ENCODE measurements at places on chromosomes 1 and 21.
A peak's percentile ranks its signal among the peaks of the same experiment; 100 is the strongest.

GRCh38 chr1:159714529-159714928 is at the start of gene CRP:
TSS of gene CRP (minus strand) at chr1:159714589. CDS start at chr1:159714485, 104 bp downstream.
- DNase-seq = no peak

GRCh38 chr1:84973498-84974334 is 23.2 kb downstream of the MCOLN2 start:
- DNase-seq = no peak

- DNase-seq = no peak
Observed at GRCh38 chr1:38151399-38151798, 104.8 kb upstream of the POU3F1 start.

GRCh38 chr1:32971156-32971555 is 6.5 kb upstream of the RNF19B start:
- no peak for DNase-seq

DNA sequence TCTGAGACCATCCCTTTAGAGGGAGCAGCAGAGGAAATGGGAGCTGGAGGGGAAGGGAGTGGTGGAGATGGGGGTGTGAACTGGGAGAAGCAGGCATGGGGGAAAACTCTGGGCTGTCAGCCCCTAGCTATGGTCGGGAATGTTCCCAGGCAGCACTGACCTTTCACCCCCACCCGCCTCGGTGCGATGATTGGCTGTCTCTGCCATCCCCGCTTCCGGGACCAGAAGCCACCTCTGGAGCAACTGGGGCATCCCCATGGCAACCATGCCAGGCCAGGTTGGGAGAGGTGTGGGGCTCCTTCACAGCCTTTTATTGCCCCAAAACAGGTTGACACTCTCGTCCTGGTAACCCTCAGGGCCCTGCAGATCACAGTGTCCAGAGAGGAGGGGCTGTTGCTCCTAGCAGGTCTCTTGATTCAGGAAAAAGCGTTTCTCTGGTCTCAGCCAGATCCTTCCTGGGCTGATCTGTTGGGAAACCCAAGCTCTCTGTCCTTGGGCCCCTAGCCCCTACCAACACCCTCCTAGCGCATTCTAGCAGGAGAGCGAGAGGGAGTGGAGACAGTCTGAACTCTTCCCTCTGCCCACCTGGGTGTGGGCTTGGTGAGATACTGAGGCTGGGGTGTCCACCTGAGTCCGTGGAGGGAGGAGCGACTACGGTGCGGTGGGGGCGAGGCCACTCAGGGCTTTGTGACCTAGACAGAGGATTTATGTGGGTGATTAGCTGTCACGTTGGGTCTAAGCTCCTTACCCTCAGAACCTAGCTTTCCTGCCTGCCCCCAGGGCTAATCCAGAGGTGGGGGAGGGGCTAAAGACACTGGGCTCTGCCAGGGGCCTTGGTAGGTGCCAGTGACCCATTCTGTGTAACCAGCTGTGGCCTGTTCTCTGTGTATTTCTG is 12.2 kb upstream of the SLC6A9 start:
- no peak for DNase-seq

DNA sequence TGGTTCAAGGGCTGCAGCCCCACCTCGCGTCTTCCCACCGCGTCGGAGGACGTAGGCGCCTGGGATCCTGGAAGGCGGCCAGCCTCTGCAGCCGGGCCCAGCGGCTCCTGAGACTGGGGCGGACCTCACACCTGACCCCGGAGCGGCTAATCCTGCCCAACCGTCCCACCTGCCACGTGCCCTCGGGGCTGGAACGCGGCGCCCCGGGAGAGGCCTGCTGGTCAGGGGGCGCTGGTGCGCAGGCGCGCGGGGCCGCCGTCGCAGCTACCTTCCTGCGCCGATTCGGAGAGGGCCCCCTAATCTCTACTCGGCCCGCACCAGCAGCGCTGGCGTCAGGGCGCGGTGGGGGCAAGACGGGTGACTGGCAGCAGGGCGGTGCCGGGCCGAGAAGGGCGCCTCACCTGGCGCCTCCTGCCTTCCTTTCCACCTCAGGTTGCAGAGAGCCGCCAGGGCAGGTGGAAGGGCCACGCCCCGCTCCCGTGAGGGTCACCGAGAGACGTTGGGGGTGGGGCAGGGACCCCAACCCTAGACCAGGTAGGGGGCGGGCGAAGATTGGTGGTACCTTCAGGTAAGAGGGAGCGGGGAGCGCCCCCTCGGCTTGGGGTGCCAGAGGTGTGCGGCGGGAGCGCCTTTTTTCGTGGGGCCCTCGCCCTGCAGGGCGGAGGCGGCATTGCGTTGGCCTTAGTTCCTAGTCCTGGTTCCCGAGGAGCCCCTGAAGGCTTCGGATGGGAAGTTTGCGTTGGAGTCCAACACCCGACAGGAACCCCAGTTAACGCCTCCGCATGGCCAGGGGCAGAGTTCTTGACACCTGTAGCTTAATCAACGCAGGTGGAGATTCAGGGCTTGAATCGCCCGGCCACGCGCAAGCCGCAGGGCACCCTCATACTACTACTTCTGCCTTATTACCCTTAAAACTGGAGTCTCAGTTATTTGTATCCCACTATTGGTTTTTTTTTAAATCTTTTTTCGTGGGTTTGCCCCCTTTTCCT is at the start of gene TDRD5:
TDRD5 (plus strand) TSS at position 241 of the 989 bp plus-strand sequence. CDS start 784 bp downstream, outside the sequence.
- DNase-seq = no peak

DNA sequence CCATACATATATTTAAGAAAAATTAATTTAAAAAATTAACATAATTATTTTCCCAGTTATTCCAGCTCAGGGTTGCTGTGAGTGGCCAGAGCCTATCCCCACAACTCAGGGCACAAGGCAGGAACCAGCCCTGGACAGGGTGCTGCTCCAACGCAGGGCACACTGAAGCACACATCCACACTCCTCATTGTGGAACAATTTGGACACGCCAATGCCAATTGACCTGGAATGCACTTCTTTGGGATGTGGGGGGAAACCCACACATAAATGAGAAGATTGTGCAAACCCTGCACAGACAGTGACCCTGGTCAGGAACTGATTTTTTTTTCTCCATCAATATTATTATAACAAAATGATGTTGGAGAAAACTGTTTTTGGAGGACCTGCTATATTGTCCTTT is 23.4 kb downstream of the SAMSN1 start:
- DNase-seq = no peak

DNA sequence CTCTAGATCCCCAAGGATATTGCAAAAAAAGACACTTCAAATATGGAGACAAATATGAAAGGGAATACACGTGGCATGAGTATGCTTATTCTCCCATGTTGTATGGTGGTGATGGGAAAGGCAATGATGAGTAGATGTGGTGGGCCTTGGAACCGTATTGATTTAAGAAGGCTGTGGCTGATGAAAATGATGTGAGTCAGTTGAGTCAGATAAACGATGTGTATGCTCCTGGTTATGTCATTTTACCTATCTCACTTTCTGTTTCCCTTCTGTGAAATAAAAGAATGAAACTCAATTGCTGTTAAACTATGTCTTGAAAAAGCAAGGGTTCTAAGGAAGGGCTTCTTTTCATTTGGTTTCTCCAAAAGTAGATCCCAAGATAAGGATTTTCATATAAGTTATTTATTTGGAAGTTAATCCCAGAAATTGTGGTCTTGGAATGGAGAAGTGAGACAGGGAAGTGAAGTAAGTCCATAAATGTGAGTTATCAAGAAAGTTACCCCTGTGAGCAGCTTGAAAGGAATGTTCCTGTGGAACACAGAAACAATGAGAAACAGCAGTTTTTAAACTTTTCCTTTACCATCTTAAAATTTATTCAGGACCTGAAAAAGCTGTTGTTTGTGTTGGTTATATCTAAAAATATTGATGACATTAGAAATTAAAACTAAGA is 292.0 kb downstream of the DUSP10 start:
- DNase-seq = peak; percentile 3

GRCh38 chr1:186059752-186060151 is 315.3 kb downstream of the TPR start:
- no peak for DNase-seq

- no peak for DNase-seq
Observed at GRCh38 chr1:45623972-45624371, at the start of gene CCDC17. TSS of gene CCDC17 (minus strand) at chr1:45624054. CDS start at chr1:45623909, 145 bp downstream.

GRCh38 chr1:177181280-177181630 is 10.5 kb downstream of the BRINP2 start:
- no peak for DNase-seq

- no peak for DNase-seq
Observed at GRCh38 chr21:23939369-23940065, 1667.8 kb downstream of the MRPL39 start.

Data from stimulated activated naive CD4-positive, alpha-beta T cell treated with Interleukin-2 at 50 U/mL for 16 hours (primary cell).